ENCODE measurements at places on chromosomes 5 and 9.
A peak's percentile ranks its signal among the peaks of the same experiment; 100 is the strongest.

- DNase-seq, result no peak
These were observed 25.2 kb upstream of the FCN2 start for GRCh38 chr9:134855231-134855899.

DNA sequence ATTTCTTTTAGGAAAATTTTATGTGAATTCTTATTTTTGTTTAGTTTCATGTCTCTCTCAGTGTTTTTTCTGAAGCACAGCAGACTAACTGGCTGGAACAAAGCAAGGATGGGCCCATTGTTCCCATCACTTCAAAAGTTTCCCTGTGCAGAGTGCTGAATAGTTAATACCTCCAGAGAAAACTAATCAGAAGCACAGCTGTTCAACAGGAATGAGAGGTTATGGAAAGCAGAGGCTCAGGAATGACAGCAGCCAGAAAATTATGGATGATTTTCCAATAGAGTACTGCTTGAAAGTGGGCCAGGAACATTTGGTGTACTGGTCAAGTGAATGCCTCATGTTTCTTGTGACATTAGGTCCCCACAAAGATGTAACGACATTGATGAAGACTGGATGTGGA, 173.0 kb upstream of the TARS1 start:
- no peak for DNase-seq

GRCh38 chr5:24855485-24855884, 210.7 kb upstream of the CDH10 start:
- no peak for DNase-seq

GRCh38 chr9:91489361-91489899, 65.8 kb upstream of the NFIL3 start:
- peak; percentile 55 for DNase-seq

- DNase-seq, result peak; percentile 70
These were observed 53.9 kb upstream of the TRIM32 start for GRCh38 chr9:116632990-116633838.

DNA sequence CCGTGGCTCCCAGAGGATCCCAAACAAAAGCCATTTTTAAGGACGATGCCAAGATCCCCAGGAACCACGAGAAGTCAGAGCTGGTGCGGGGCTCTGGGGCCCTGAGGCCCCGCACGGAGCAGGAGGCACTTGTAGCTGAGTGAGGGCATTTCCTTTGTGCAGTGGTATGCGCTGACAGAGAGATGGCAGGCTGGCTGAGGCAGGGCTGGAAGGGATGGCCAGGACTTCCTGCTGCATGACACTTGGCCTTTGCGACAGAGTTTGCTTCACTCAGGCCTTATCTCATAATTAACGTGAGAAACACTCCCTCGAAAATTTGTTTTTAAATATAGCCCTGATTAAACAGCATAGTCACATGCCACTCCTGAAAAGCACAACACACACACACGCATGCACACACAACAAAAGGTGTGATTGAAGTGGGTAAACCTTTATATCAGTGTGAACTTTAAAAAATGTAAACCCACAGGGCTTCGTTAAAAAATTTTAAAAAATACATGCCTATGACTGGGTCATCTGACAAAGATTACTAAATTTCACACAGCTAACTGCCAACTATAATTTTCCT, 536.6 kb downstream of the PDE4D start:
- no peak for DNase-seq

DNA sequence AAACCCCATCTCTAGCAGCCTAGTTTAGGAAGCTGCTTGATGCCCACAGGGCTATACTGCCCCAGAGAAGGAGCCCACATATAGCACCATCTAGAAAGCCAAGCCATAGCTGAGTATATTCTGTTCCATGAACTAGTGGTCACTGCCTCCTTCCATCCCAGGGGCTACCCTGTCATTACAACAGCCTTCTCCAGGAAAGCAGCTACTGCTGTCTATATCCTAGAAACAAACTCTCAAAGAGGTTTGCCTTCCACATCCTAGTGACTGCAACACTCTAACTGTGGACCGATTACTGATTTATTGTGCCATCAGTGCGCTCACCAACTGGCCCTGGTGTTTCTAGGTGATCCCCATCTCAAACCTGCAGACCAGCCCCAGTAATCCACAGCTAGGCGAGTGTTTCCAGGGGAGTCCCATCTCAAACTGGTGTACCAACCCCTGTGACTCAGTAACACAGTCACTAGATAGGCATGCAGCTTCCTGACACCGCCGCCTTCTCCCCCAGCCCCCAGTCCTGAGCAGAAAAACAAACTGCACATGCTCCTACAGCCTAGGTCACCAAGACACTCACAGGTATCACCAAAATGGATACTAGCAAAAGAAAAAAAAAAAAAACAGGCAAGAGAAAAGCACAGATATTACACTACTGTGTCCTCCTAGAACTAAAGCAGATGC, 14.8 kb downstream of the SPTLC1 start:
- peak; percentile 73 for DNase-seq

DNA sequence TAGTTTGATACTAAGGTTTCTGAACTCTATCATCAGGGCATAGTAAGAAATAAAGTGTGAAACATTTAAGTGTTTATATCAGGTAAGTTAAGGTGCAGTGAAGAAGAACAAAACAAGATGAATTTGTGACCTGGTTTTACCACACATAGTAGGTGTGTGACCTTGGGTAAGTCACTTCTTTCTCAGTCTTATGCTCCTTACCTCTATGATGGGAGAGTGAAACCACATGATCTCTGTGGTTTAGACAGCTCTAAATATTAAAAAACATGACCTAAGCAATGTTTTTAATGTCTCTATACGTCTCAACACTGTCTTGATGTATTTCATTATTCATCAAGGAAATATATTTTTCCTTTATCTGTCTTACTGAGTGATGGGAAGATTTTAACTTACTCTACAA, 629.6 kb upstream of the DMAC1 start:
- DNase-seq, result no peak

DNA sequence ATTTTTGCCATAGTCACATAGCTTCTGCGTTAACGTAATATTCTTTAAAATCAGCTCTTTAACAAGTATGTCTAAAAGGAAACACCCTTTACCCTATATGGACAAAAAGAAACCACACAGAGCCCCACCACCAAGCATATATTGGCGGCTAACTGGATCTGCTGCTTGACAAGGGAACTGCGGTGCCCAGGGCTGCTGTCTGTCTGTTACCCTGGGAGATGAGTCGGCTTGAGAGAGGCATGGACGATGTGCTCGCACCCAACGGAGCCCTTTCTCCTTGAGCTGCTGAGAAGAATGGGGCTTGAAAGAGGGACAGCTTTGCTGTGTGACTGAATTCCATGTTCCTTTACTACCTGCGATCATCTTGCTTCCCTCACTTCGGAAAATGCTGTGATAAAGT, 158.6 kb upstream of the SHB start:
- DNase-seq, result no peak

GRCh38 chr9:92727716-92728700, 36.6 kb downstream of the BICD2 start:
- no peak for DNase-seq

DNA sequence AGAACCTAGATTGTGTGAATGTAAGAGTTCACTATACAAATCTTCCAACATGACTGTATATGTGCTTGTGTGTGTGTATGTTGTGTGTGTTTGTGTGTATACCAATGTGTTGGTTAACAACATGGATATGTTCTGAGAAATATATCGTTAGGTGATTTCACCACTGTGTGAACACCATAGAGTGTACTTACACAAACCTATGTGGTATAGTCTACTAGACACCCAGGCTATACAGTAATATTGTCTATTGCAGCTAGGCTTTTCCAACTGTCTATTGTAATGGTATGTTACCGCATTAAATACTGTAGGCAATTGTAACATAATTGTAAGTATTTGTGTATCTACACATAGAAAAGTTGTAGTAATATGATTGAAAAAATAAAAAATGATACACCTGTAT, 959.2 kb upstream of the SEMA6A start:
- DNase-seq, result no peak

- no peak for DNase-seq
These were observed 351.8 kb upstream of the ADAMTSL1 start for GRCh38 chr9:18122171-18122570.
